ENCODE measurements at places on chromosomes 6 and 20.

- DNase-seq = no peak
Measured at GRCh38 chr6:43800298-43800623, 30.2 kb downstream of the VEGFA start.

DNA sequence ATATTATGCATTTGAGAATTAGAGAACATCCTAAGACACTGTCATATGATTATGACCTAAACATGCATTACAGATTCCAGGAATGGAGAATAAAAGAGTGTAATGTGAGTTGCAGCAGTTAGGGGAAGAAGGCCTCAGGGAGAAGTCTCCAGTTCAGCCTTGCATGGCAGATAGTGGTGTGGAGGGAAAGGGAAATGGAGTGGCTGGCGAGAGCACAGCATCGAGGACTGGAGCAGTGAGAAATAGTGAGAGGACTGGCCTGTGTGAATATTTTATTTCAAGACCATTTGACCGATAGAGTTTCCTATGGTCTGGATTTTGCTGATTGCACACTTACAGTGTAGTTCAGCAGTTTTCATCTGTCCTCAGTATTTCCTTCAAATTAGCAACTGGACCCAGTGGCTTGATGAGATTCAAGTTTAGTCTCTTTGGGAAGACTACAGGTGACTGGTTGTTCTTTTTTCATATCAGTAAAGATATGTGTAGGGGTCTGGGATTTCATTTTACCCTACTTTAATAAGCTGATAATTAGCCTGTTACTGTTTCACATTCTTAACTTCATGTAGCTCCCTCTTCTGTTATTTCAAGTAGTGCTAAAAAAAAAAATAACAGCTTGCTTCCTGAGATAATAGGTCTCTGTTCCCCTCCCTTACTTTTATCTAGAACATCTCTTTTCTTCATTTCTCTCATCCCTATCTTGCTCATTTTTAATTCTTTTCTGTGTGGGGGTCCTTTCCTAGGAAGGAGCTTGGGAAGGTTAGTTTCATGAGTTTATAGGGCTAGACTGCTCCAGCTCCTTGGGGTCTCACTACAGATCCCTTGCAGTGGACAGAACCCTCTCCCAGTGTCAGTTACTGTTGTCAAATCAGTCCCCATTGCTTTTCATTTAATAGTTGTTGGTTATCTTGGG lies 27.9 kb downstream of the BLTP3A start:
- DNase-seq = no peak

DNA sequence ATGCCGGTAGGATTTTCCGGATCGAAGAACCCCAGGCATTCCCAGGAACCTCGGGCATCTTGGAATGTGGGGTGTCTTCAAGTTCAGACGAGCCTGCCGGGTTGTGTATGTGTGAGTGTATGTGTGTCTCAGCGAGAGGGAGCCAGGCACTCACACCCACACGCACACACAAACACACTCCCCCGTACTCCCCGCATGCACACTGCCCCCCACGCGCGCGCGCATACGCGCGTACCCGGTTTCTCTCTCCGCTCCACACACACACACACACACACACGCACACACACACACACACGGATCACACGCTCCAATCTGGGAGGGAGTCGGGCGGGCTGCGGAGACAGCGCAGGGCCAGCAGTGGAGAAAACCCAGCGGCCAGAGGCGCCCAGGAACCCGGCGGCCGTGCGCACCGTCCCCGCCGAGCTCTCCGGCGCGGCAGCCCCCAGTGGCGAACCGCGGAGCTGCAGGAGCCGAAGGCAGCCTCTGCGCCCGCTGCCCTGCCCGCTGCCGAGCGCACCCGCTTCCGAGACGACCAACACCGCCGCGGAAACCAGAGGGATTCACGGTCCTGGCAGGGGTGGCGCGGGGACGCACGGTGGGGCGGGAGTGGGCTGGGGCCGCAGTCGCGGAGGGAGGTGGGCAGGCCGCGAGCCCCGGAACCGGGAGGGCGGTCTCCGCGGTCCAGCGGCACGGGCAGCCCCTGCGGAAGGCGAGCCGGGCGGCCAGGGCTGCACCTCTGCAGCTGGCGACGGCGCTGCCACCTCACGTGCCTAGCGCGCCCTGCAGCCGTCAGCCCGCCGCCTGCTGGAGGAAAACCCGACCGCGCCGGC lies at the start of gene LRFN2:
LRFN2 (minus strand) TSS at position 125 of the 830 bp plus-strand sequence.
- no peak for DNase-seq

GRCh38 chr6:17062871-17063440 lies 38.9 kb upstream of the STMND1 start:
- no peak for DNase-seq

GRCh38 chr6:140537834-140538705 lies 1163.6 kb upstream of the CITED2 start:
- DNase-seq = no peak

- no peak for DNase-seq
Measured at GRCh38 chr6:92701425-92702096, 717.8 kb downstream of the EPHA7 start.

Data from esophagus squamous epithelium (tissue), 5 donors.